NCI-H460 (cell line): ENCODE measurements at places on chromosomes 13 and 19. TPM values are rescaled to one million over a fixed set of nuclear protein-coding genes. Genes with fewer than 3 reads are reported as not detected.
A peak's percentile ranks its signal among the peaks of the same experiment; 100 is the strongest.

GRCh38 chr13:52125547-52125946, 3.3 kb downstream of the NEK5 start:
- no peak for DNase-seq

GRCh38 chr13:57739543-57740190, 108.1 kb downstream of the PCDH17 start:
- DNase-seq: peak; percentile 26

- DNase-seq: no peak
Observed at GRCh38 chr19:58434217-58434616, 5.7 kb downstream of the ZNF132 start.

DNA sequence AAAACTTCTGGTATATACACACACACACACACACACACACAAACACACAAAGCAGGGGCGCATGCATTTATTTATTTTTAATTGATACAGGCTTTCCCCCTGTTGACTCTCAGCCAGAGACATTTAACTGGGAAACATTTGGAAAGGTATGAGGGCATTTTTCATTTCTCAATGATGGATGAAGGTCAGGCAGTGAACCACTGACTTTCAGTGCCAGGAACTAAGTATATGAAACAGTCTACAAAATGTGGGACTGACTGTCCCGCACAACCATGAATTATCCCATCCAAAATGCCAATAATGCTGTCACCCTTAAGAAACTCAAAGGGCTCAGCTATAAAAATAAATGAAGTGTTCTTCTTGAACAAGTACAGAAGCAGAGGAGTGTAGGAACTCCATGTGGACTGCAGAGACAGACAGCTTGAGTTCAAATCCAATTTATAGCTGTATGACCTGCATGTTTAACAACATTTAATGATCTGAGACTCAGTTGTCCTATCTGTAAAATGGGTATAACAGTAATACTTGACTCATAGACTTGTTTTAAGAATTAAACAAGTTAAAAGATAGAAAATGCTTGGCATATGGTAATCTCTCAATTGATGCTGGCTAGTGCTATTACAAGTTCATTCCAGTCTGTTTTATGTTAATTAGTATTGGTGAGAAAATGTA, 25.0 kb upstream of the INTS6 start:
- DNase-seq: no peak

The LRRC25 gene
- total RNA-seq: not detected in 2 replicates

The PNMA8B gene
- total RNA-seq: not detected in 2 replicates

The APBA3 gene
- 12.9 and 16.4 TPM in 2 replicates for total RNA-seq

- no peak for DNase-seq
Observed at GRCh38 chr19:17332677-17333581, 1.7 kb downstream of the ANO8 start.

The PSG2 gene
- total RNA-seq: not detected in 2 replicates

DNA sequence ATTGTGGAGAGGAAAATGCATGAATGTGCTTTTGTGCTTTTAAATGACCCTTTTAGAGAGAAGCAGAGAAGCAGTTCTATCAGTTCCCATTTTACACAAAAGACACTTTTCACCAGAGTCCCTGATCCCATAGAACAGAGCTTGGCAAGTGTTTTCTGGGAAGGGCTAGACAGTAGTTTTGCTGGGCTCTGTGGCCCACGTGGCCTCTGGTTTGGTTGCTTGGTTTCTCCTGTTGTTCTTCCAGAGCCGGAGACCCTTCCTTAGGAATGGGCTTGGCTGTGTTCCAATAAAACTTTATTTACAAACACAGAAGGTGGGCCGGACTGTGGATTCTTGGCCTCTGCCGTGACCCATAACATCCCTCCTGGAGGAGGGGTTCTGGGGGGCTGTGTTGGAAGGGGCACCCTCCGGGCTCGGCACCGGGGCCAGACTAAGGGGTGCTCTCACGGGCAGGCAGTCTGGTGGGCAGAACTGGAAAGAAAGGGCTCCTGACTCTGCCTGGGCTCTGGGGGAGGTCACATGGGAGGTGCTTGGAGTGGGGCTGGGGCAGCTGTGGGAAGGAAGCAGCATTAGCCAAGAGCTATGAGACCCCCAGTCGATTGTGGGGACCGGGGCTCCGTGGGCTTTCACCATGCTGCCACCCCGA, 3.2 kb downstream of the SPPL2B start:
- DNase-seq: no peak

The FPR1 gene
- not detected in 2 replicates for total RNA-seq

The PLPP2 gene
- 91.1 and 102 TPM in 2 replicates for total RNA-seq

- DNase-seq: no peak
Observed at GRCh38 chr13:109403012-109403421, 383.4 kb downstream of the IRS2 start.

- DNase-seq: no peak
Observed at GRCh38 chr13:24348797-24349515, 39.6 kb downstream of the C1QTNF9 start.

DNA sequence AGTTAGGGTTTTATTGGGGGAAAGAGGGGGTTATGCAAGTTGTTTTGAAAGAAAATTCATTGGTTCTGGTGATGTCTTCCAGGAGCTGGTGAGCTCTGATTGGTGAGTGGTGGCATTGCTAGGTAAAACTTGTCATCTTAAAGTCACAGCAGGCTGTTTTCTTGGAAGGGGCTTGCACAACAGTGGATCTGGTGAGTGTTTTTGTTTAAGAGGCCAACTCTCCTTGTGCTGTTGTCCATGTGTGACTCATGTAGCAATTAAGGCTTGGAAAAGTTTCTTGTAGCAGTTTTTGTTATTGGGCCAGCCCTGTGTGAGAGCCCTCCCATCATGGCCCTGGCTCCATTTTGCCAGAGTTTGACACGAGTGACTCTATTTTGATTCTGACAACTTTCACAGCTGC, 109.4 kb downstream of the RFC3 start:
- no peak for DNase-seq

GRCh38 chr13:49481788-49482187, 14.0 kb upstream of the PHF11 start:
- no peak for DNase-seq

GRCh38 chr13:39602277-39602613, 748 bp downstream of the LHFPL6 start:
- no peak for DNase-seq
